ENCODE measurements at places on chromosomes 3 and 15.

DNA sequence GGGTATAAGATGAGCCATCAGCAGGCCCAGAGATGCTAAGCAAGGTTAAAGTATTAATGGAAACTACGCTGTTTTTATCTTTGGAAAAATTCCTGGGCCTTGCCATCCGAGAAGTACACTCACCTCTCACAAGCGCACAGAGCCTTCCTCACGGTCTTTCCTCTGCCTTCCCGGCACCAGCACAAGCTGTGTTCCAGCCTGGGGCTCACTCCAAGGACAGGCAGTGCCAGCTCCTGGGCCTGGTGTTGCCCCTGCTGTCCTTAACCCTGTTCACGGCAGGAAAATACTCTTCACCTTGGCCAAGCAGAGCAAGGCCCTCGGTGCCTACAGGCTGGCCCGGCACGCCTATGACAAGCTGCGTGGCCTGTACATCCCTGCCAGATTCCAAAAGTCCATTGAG lies 14.3 kb upstream of the RHO start:
- DNase-seq = no peak

DNA sequence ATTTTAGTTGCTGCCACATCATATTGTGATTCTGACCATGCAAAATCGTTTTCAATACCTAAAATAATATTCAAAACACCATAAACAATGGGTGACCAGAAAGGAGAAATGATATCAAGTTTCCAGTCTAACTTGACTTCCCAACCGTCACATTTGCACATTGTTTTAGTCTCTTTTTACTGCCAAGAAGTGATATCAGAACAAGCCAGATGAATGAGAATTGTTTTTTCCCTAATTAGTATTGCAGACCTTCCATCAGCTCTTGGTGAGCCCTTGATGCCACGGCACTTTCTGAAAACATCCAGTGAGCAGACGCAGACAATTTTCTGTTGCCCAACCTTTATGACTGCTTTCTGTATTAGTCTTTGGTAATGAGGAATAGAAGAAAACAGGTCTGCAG lies 62.5 kb downstream of the SPATA16 start:
- DNase-seq = no peak

- DNase-seq = no peak
These were observed 4.7 kb downstream of the LRRC15 start for GRCh38 chr3:194364652-194365434.

DNA sequence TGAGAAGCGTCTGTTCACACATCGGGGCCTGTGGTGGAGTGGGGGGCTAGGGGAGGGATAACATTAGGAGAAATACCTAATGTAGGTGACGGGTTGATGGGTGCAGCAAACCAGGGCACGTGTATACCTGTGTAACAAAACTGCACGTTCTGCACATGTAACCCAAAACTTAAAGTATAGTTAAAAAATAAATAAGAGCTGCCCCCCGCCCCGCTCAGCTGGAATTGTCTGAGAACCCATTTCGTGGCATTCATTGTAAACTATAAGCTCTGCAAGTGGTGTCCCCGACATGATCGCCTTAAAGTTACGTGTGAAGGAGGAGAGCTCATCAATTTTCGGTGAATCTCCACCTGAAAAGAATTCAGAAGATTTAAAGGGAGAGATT lies 7.3 kb upstream of the LIPH start:
- no peak for DNase-seq

DNA sequence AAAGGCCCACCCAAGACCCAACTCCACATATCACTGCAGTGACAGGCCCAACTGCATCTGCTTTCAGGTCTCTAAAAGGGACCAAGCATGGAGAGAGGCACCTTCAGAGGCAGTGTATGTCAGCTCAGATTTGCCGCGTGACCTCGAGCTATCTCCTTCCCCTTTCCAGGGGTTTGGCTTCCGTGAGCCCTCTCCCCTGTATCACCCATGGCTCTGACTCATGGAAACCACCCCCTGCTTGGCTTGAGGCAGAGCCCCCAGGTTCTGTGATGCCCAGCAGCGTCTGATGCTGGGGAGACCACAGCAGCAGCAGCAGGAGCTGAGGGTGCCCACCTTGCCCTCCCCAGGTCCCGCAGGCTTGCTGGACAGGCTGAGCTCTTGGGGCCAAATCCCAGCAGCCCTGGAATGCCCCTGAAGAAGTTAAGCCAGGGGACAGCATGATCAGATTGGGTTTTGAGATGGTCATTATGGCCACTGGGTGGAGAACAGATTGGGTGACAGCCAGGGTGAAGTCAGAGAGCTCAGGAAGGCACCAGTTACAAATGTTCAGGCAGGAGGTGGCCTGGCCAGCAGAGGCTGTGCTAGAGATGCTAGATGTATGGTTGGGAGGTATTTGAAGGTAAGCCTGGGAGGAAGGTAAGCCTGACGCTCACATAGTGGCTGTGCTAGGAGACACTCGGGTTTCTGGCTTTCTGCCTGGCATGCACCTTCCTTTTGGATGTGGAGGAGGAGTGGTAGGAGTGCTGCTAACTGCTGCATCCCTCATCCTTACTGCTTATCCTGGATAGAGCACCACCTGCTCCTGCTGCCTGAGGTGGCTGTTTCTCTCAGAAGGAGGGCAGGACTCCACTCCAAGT lies 42.9 kb downstream of the FGD5 start:
- no peak for DNase-seq

DNA sequence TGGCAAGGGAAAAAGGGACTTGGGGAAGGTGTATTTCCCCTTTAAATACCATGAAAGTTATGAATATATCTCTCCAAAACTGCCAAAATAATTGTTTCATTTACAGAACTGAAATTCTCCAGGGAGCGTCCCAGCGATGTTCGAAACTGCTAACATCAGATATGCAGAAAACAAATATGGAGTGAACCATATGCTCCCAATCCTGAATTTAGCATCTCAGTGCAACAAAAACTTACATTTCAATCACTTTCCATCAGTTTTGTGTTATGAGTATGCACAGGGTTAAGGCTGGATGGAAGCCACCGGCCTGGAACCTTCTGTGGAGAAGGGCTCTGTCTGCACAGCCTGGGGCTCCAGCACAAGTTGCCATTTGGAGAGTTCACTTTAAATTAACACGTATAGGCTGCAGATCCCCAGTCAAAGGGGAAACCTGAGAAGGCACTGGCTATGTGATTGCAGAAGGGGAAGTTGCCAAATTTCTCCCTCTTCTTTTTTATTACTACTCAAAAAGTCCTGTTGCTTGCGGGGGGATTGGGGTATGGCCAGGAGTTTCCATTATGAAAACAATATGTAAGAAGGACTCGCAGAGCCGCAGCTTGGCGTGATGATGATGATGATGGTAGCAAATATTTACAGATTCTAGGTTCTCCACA lies 56.9 kb upstream of the FOXP1 start:
- no peak for DNase-seq

DNA sequence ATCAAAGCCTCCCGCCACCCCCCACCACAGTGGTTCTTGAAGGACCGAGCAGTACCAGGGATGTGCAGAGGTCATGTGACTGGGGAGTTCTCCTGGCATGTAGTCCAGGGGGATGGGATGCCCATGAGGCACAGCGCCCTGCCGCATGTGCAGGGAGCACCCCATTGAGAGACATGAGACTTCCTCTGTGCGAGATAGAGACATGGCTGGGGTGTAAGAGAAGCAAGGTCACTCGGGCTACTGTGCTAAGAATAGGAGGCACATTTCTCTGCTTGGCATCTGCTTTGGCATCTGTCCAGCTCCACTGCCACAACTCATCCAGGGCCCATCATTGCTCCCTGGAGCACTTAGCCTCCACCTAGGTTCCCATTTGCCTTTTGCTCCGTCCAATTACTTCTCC lies 2.4 kb upstream of the CYP1A1 start:
- no peak for DNase-seq

DNA sequence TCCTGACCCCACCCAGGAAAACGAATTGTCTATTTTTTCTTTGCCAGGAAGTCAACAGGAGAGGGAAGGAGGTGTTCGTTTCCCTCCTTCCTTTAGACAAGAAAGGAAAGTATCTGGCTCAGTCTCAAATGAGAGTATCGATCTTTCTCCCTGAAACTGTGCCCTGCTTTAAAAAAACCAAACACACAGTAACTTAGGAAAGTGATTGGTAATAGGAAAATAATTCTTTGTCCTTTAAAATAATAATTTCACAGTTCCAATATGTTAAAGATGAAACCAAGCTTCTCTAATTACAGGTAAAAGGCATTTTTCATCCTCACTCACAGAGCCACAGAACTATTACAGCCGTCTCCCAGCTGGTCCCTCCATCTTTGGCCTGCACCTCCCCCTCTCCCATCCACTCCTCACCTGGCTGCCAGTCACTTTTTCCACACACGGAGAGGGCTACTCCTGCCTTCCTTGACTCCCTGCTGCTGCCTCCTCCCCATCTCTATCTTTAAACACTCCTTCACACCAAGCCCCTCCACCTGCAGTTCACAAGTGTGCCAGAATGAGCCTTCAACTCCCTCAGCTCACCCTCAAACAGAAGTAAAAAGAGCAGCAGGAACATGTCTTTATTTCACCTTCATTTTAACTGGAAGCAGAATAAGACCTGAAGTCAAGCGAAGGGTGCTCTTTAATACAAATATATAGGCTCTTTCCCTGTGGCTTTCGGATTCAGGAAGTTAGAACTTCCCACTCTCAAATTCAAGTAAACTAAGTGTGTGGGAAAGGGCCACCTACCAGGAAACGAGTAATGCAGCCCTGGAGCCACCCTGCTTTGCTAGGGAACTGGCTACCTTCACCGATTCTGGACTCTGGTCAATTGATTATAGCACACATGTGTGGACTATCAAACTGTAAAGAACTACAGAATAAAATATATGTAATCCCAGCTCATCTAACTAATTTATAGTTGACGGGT lies 116.4 kb downstream of the SENP2 start:
- DNase-seq = no peak

DNA sequence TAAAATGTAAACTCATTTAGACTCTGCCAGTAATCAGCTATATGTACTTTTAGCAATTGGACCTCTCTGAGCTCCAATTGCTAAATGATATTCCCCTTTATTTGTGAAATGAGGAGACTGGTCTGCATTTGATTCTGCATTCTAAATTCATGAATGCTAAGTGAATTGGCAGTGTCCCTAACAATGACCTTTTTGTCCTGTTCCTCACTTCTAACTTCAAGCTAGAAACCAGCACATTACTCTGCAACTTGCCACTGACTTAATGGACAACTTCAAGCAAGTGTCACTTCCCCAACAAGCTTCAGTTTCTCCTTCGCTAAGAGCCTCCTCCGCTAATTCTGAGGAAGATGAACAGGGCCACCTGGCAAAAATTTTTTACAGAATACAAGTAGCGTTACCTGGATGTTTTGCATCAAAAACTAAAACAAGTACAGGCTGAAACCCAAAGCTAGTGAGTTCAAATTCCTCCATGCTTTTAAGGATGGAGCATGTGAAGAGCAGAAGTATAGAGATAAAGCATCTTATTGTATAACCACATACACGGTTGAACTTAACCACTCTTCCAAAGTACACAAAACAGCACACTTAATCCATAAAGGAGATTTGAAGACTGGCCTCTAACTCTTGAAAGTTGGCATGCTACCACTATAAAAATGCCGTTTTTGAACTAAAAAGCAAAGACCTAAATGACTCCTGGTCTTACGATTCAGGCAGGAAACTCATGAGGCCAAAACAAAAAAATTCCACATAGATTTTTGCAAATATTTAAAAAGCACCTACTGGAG lies 207.6 kb downstream of the MAGI1 start:
- no peak for DNase-seq

DNA sequence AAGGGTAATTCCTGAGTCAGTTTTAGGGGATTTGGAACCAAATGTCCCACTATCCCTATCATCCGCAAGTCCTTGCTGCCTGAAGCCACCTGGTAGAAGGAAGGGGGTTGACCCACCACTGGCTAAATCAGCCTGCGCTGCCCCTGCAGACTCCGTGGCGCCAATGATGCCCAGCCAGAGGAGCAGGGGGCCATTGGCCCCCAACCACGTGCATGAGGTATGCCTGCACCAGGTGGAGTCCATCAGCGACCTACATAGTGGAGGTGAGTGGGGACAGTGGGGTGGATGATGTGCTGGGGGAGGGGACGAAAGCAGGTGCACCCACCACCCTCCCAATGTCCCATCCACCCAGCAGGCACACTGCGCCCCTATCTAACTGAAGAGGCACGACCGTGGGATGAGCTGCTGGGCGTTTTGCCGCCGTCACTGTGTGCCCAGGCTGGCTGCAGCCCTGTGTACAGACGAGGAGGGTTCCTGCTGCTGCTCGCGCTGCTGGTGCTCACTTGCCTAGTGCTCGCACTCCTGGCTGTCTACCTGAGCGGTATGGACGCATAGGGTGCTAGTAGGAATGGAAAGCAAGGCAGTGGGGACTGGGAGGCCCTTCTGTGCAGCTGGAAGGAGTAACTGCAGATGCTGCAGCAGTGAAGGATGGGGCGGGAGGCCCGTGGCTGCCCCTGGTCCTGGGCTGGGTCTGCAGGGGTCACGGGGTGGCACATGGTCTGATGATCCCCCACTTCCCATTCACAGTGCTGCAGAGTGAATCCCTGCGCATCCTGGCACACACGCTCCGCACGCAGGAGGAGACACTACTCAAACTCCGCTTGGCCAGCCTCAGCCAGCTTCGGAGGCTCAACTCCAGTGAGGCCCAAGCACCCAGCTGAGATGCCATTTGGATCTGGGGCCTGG lies 5.7 kb downstream of the IFRD2 start:
- no peak for DNase-seq

DNA sequence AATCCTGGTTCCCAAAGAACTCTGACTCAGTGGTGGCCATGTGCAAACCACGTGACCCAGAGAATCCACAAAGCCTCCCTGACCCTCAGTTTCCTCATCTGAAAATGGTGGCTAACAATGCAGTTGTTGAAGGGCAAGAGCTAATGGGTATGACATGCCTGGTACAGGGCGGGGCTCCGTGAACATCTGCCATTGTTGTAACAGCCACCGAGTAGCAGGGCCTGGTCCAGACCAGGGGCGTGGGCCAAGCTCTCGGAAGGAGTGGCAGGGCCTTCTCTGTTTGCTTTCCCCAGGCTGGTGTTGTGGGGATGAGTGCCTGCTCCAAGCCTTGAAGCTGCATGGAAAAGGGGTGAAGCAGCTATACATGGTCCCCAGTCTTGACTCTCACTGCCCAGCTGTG lies 13.4 kb downstream of the MAPKAPK3 start:
- no peak for DNase-seq

DNA sequence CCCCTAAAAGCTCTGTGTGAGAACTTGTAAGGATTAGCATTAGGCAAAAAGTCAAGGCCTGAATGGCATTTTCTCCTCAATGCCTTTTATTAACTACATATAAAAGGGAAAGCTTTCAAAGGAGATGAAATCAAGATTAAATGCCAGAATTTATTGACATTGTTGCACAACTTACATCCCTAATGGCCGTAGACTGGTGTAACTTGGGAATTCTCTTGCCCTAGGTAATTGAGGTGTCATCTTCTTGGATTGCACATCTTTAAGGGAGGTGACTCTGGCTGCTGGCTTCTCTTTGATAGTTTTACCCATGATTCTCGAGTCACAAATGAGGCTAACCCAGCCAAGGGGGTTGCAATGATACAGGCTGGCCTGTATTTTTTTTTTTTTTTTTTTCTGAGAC lies 249.1 kb downstream of the TBL1XR1 start:
- no peak for DNase-seq

- DNase-seq = no peak
These were observed 44.9 kb downstream of the GJD2 start for GRCh38 chr15:34709866-34710265.

GRCh38 chr3:62571916-62572315 lies 198.6 kb upstream of the FEZF2 start:
- no peak for DNase-seq

GRCh38 chr15:80559320-80559693 lies 135.8 kb upstream of the ABHD17C start:
- DNase-seq = no peak

Data from NCI-H748 treated with DMSO at 0.1 percent for 48 hours (cell line).